Hematopoietic multipotent progenitor cell treated with erythropoietin and hydrocortisone succinate and interleukin-3 and kit ligand, for 6 days (in vitro differentiated cells): ENCODE measurements at places on chromosomes 5 and 9.

GRCh38 chr5:130871346-130872086, 293.5 kb downstream of the HINT1 start:
- DNase-seq: peak; percentile 69

- no peak for DNase-seq
These were observed 747.6 kb upstream of the EDIL3 start for GRCh38 chr5:85132269-85132668.

DNA sequence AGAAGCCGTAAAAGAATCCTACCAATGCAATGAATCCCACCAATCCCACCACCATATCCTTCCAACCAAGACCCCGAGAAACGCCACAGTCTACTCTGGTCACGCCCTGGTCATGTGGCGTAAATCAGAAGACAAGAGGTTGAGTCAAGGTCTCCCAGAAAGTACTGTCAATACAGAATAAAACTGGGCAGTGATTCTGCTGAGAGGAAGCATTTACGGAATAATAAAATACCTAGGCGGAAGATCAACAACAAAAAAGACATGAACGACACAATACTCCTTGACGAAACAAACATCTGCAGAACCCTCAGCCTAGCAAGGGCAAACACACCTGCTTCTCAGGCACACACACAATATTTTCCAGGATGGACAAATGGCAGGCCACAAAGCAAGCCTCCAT, 62.8 kb downstream of the GOLM1 start:
- no peak for DNase-seq

GRCh38 chr9:27353166-27353473, 56.2 kb upstream of the EQTN start:
- DNase-seq: no peak

DNA sequence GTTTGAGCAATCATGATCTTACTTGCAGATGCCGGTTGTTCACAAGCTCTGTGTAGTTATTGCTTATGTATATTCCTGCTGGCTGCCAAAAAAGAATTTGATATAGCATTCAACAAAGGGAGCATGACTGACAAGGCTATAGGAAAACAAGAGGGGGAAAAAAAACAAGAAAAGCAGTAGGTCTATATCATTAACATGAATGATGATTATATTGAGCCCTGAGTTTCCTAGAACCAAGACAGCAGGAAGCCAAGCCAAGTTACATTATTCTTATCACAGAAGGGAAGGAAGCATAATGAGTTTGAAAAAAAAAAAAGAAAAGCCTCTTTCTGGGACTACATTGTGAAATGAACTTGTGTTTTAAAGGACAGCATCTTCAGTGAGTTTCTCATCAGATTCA, 41.0 kb downstream of the TSTD2 start:
- no peak for DNase-seq

GRCh38 chr9:76608575-76609273, 149.7 kb downstream of the GCNT1 start:
- no peak for DNase-seq

DNA sequence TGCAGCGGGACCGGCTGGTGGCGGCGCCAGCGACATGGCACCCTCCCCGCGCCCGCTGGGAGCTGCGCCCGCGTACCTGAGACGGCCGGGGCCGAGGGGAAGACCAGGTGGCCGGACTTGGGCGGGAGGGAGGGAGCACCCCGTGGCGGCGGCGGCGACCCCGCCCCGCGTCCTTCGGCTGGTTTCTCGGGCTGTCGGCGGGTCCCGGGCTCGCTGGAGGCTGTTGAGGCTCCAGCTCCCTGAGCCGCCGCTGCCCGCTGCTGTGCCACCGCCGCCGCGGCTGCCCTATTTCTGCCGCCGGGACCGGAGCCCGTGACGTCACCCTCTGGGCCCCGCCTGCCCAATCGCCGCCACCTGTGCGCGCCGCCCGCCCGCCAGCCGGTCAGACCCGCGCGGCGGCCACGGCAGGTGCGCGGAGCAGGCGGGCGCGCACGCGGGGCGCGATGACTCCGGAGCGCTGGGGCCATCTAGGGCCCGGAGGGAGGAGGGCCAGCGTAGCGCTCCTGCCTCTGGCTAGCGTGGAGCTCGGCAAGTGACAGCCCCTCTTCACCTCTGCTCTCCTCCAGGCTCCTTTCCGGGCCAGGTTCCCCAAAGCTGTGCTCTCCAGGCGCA, at the start of gene FSTL4:
TSS of gene FSTL4 (minus strand) at position 293 of the 612 bp plus-strand sequence.
- peak; percentile 27 for DNase-seq

GRCh38 chr5:372996-373709, 51.6 kb downstream of the AHRR start:
- peak; percentile 80 for DNase-seq

- no peak for DNase-seq
These were observed 511.0 kb upstream of the TLE4 start for GRCh38 chr9:79060766-79061165.

- no peak for DNase-seq
These were observed 203.5 kb upstream of the HAPLN1 start for GRCh38 chr5:83924171-83924570.

GRCh38 chr5:179408611-179409010, 63.4 kb upstream of the ADAMTS2 start:
- DNase-seq: no peak

DNA sequence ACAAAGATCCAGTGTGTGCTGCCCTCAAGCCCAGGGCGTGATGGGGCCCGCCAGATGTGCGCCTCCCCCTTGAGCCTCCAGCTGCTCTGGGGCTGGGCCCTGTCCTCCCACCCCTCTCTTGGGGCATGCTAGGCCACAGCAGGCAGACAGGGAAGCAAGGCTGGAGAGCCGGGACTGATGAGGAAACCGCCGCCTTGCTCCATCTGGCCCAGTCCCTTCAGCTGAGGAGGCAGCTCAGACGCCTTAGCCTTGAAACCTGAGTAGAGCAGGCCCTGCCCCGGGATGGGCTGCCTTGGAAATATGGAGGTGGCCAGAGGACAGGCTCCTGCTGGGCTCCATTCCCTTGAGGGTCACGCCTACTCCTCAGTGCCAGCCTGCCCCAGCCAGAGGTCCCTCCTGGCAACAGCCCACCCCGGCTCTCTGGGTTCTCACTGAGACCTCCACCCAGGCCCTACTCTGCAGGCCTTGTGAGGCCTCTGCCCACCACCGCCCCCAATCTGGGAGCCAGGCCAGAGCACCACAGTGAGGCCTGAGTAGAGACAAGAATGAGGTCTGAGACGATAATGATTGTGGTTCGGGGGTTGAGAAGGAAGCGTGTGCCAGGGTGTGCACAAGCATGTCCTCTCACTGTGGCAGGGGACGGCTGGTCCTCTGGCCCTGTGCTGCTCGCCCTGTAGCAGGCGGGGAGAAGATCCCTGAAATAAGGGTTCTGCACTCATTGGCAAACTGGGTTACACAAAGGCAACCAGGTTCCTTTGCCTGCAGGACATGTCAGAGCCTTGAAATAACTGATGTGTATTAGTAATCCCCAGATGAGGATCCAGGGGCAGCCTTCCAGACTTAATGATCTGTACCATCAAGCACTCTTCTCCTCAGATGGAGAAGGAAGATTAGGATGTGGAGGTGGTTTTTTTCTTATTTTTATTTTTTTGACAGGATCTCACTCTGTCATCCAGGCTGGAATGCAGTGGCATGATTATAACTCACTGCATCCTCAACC, 30.9 kb downstream of the CXXC5 start:
- peak; percentile 85 for DNase-seq

DNA sequence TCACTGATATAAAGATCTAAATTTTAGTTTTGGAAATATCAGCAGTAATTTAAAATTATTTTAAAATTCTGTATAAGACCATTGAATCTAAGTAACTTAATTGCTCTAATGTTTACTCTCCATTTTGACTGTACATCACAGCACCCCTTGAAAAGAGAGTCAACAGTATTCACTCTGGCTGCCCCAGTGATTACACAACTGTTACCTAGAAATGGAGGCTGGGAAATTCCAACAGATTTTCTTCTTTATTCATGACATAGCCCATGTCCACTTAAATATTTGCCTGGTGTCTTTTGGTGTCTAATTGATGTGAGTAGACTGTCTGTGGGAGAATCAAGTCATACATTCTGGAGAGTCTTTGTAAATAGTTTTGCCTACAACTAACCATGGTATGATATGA, 301.8 kb upstream of the CDH6 start:
- DNase-seq: no peak

DNA sequence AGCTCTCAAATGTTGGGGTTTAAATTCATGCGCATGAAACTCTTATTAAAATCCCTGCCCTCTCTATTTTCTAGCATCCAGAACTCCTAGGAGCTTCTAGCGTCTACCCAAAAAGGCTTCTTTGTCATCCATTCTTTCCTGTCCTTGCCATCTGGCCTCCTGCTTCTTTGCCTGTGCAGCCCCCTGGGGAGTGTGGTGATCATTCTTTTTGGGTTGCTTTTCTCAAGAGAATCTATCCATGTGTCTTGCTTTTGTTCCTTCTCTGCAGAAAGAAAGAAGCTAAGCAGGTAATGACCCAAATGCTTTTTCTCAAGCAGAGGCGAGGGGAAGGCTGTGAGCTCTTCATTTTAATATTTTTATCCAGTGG, 26.6 kb downstream of the SKP2 start:
- DNase-seq: no peak

DNA sequence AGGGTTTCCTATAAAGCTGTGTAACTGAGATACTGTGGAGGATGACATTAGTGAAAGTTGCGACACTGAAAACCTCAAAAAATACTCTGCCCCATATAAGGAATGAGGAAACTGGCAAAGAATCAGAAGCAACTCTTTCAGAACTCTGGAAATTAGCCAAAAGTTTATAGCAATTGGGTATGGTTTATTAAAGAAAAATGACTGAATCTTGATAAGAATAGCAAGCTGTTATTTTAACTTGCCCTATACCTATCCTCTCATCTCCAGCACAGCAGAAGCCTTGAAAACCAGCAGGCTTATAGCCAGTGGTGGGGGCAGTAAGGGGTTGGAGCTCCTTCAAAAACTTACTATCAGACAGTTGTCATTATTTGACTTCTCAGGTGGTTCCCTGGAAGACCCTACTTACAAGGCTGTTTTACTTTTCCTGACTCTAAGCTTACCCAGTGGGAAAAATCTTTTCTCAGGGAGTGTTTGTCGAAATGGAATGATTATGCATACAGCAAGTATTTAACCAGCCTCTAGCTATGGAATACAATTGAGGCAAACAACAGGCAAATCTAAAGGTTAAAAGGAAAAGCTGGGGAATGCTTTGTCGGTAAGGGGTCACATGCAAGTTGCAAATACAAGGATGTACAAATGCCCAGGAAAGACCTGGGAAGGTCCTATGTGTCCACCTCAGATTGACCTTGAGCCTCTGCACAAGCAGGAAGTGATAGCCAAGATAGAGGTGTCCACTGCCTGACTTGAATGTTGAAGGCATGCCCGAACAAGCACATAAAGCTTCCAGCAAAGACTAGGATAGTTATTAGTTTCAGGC, 21.0 kb upstream of the FAM151B start:
- DNase-seq: peak; percentile 69

DNA sequence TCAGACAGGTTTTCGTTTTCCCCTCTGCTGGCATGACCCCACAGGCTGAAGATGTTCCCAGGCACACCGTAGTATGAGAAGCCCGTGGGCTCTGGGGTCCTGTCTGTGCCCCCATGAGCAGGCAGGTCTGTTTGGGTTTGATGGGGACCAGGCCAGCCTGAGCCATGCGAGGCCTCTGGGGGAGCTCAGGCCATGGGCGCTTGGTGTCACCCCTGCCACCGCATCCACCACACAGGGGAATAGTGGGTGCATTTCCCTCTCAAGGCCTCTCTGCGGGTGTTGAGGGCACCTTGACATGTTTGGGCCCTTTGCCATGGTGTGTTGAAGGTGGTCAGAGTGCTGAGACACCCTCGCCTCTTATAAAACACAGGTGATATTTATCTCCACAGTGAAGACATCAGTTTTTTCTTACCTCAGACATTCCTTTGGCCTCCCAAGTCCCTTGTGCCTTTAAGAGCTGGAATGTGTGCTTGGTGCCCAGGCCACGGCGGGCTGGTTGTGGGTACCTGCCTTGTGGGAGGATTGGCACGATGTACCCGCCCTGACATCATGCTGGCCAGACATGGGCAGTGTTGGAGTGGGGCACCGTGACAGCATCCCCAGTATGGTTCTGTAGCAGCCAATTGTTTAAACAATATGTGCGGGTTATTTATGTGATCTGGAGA, 68.3 kb downstream of the WNK2 start:
- DNase-seq: no peak

- DNase-seq: no peak
These were observed 49.4 kb upstream of the ZNF608 start for GRCh38 chr5:124795829-124796228.

GRCh38 chr5:173495225-173495904, 121.1 kb downstream of the BOD1 start:
- no peak for DNase-seq

- peak; percentile 7 for DNase-seq
These were observed 54.9 kb downstream of the WDR41 start for GRCh38 chr5:77437194-77437593.

GRCh38 chr5:149002761-149003689, 59.8 kb downstream of the SH3TC2 start:
- DNase-seq: no peak

DNA sequence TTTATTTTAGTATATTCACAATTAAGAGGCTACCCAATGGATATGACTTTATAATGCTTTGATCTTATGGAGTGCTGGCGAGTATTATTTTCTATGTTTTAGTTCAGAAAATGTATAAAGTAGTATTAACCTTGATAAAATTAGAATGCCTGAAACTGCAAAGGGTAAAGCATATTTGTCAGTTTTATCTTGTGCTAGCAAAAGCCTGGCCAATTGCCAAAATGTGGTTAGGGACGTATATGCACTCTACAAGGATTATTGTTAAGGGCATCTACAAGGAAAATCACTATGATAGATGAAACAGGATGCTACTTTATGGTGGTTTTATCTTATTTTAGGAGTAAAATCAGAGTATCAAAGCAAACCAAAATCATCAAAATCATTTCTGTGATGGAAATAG, 281.7 kb downstream of the CCDC171 start:
- peak; percentile 94 for DNase-seq

DNA sequence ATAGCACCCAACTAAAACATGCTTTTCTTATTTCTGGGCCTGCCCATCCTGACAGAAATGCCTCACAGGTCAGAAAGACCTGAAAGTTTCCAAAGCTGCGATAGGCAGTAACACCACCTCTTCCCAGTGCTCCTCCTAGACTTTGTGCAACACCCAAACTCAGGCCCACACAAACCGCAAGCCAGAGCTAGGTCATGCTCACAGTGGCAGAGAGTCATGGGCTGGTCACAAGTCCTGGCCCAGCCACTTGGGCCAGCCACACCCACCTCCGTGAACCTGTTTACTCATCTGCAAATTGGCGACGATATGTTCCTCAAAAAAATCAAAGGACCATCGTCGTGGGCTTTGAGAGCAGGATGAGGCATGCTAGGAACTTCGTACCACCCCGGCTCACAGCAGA, 44.0 kb upstream of the SLC25A51 start:
- DNase-seq: no peak

DNA sequence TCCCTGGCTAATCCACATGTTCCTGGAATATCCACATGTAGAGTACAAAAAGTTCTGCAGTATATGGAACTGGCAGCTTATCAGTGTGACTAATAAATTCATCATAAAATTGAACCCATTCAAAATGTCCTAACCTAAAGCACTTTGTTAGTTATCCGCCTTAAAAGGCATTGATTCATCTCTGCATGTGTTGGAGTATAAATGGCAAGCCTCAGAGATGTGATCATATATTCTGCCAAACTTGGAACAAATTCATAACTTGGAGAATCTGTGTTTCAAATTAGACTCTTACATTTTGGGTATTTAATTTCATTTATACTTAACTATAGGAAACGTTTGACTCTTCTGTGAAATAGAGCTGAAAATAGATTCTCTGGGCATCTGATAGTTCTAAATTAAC, 25.2 kb upstream of the NREP start:
- no peak for DNase-seq

GRCh38 chr5:9686216-9686615, 56.1 kb upstream of the TAS2R1 start:
- DNase-seq: no peak
